ENCODE measurements at places on chromosomes 5 and 9. TPM values are rescaled to one million over a fixed set of nuclear protein-coding genes. Genes with fewer than 3 reads are reported as not detected.

GRCh38 chr9:99489060-99489413, 267.0 kb downstream of the SEC61B start:
- DNase-seq: no peak

- DNase-seq: no peak
Observed at GRCh38 chr5:79876456-79876855, 114.6 kb downstream of the MTX3 start.

DNA sequence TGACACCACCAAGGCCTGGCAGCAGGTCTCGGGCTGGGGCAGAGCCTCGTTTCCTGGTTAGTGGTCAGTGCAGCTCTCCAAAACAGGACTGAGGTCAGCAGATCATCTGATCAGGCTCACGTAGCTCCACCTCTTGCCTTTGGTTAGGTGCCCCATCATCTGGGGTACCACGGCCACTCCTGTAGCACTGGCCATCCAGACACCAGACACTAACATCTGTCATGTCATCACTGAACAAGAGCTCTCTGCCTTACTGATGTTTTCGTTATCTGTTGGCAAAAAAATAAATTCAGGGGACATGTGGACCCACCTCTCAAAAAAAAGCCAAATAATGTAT, 29.9 kb upstream of the MED10 start:
- DNase-seq: no peak

- DNase-seq: no peak
Observed at GRCh38 chr5:173622183-173623047, 6.0 kb upstream of the BOD1 start.

GRCh38 chr5:180345186-180345585, 8.0 kb downstream of the GFPT2 start:
- no peak for DNase-seq

- peak; percentile 35 for DNase-seq
Observed at GRCh38 chr5:136133222-136133921, 727 bp downstream of the SMAD5 start.

GRCh38 chr9:96382839-96383164, 709 bp downstream of the SLC35D2 start:
- no peak for DNase-seq

DNA sequence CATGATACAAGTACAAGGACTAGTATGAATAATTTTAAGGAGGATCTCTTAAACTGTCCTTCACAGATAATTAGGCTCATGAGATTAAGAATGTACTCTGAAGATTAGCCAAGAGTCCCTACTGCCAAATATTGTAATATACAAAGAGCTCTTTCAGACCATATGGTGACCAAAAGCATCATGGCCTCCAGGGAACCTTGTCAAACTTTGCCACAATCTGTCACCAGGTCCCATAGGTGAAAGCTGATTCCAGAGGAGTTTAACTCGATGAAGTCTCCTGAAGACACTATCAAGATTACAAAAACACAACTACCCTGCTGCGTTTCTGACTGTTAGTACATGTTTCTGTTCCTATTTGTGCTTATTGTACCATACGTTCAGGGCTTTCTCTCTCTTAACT, 395.4 kb upstream of the ITGA1 start:
- DNase-seq: no peak

DNA sequence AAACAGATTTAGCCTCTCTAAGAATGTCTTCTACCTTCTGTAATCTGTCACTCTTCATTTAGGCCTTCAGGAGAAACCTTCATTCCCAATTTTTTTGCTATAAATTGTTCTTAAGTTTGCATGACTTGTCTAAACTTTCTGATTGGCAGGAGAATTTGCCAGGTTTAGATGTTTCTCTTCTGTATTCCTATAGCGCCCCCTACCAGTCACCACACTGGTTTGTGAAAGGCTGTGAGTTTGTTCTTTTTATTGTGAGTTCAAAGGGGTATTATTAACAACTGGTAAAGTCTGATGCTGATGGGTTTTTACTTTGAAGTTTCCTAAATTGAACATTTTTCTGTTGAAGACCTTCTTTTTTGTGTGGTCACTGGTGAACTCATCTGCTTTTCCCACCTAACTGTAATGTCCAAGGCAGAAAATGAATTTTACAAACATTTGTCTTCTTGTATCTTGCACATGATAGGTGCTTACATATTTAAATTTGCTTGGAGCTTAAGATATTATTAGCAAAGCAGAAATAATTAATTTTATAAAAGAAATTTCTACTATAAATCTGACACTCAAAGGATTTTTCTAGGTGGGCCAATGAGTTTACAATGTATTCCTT, 18.4 kb upstream of the F2RL2 start:
- peak; percentile 77 for DNase-seq

GRCh38 chr5:177455036-177455660, 8.5 kb downstream of the PRR7 start:
- peak; percentile 95 for DNase-seq

- DNase-seq: peak; percentile 66
Observed at GRCh38 chr9:120876842-120877240, at the start of gene PHF19. Gene PHF19 (minus strand): TSS chr9:120877188. CDS start chr9:120874741, 2,447 bp downstream.

DNA sequence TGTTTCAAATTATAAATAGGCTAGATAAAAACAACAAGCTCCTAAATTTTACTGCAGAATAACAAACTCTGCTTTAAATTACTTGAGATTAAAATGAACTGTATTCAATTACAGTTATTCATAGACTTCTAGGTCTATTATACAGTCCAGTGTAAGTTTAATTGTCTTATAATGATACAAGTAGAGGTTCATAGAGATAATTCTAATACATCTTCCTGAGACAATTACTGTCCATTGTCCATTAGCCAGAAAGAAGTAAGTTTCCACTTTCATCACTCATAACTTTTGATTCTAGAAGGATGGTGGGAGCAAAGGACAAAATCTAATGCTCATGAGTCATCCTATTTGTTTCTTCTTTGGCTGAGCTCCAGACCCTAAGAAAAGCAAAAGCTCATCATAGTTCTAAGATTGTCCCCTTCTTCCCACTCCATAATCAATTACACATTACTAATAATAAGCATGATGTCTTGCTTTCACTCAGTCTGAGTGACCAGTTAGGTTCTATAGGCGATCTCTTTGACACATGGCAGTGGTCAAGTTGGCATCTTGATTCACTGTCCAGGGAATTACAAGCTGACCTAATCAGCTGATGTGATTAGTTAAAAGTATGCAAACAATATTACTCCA, 502.5 kb upstream of the IZUMO3 start:
- no peak for DNase-seq

DNA sequence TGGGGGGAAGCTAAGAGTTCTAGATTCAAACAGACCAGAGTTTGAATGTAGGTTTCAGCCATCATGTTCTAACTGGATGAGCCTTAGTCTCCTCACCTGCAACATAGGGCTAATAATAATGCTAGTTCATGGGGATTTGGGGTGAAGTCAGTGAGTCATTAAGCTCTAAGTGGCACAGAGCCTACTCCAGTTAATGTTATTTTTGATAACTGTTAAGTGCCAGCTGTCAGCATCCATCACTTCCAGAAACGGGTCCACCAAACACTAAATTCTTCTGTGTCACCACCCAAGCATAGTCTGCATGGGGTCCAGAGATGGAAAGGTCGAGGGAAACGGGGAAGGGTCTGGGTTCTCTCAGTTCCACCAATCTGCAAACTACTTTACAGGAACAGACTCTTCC, 1.8 kb upstream of the TSC1 start:
- DNase-seq: no peak

- no peak for DNase-seq
Observed at GRCh38 chr5:27242258-27242626, 203.9 kb upstream of the CDH9 start.

DNA sequence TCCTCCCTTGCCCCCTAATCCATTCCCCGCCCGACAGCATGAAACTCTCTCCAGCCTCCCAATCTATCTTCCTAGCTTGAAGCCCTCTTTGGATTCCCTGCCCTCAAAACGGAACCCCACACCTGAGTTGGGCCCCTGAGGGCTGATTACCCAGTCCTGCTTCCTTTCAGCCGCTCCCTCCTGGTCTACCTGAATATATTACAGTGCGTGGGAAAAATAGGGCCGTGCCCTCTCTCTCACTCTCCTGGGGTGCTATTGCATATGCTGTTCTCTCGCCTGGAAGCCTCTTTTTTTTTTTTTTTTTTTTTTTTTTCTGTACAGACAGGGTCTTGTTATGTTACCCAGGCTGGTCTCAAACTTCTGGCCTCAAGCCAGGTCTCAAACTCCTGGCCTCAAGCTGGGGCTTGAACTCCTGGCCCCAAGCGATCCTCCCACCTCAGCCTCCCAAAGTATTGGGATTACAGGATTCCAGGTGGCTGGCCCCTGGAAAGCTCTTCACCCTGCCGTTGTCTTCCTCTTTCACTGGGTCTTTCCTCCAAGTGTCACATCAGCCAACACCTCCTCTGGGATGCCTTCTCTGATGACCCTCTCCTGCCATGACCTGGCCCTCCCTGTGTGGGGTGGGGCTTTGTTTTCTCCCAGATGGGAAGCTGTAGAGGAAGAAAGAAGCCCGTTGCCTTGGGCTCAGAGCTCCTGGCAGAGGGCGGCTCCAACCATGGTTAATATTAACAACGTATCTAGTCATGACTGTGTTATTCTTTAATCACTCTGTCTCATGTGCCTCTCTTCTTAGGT, 8.2 kb downstream of the DNM1 start:
- DNase-seq: no peak

GRCh38 chr5:142287096-142287972, 37.5 kb downstream of the SPRY4 start:
- DNase-seq: no peak

CCDC183 gene
- 0.36 TPM for total RNA-seq

MAMDC2 gene
- total RNA-seq: not detected

UNC5A gene
- not detected for total RNA-seq

FBXL7 gene
- not detected for total RNA-seq

ADAMTS12 gene
- total RNA-seq: not detected

ADAMTSL1 gene
- total RNA-seq: not detected

Data from activated CD4-positive, alpha-beta memory T cell treated with anti-CD3 and anti-CD28 coated beads for 36 hours (primary cell).